H9 (cell line): ENCODE measurements at places on chromosomes 2 and 18.

DNA sequence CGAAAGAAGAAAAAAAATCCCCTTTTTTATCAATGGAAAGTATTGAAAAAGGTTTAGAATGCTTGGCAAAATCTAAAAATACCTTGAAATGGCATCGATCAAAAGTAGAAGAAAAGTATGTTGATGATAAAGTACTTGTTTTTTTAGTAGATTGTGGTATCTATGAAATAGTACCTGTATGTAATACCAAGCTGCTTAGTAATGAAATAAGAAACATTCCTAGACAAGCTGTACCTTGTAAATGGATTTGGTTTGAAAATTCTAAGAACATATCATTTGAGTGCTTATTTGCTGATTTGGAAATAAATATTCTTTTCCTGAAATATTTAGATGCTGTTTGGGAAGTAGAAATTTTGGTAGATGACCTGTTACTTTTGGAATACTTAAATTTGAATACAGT, 18.4 kb downstream of the TDRD15 start:
- no peak for DNase-seq

- DNase-seq: peak; percentile 79
Observed at GRCh38 chr2:241595600-241596140, 37.1 kb downstream of the BOK start.

- no peak for DNase-seq
Observed at GRCh38 chr2:1556776-1557466, 143.7 kb downstream of the TPO start.

GRCh38 chr2:142602418-142602989, 275.0 kb upstream of the KYNU start:
- no peak for DNase-seq

GRCh38 chr2:47724221-47724981, 58.5 kb upstream of the MSH6 start:
- DNase-seq: no peak

GRCh38 chr2:120852200-120852815, 116.6 kb downstream of the GLI2 start:
- DNase-seq: no peak

- no peak for DNase-seq
Observed at GRCh38 chr2:114185501-114185900, 256.9 kb upstream of the DPP10 start.

DNA sequence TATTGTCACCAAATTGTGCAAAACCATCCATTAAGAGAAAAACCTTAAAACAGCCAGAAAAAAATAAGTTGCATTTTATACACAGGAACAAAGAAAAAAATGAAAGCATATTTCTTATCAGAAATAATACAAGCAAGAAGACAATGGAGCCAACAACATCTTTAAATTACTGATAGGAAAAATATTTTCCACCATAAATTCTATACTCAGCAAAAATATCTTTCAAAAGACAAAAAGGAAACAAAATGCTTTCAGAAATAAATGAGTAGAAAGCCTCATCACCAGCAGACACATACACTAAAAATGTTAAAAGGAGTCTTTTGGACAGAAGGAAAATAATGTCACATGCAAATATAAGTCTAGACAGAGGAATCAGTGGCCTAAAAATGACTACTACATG, 106.4 kb upstream of the TRIB2 start:
- no peak for DNase-seq

GRCh38 chr18:3340682-3341097, 78.8 kb downstream of the MYL12B start:
- no peak for DNase-seq

GRCh38 chr2:118251427-118251826, 163.2 kb downstream of the INSIG2 start:
- DNase-seq: no peak

DNA sequence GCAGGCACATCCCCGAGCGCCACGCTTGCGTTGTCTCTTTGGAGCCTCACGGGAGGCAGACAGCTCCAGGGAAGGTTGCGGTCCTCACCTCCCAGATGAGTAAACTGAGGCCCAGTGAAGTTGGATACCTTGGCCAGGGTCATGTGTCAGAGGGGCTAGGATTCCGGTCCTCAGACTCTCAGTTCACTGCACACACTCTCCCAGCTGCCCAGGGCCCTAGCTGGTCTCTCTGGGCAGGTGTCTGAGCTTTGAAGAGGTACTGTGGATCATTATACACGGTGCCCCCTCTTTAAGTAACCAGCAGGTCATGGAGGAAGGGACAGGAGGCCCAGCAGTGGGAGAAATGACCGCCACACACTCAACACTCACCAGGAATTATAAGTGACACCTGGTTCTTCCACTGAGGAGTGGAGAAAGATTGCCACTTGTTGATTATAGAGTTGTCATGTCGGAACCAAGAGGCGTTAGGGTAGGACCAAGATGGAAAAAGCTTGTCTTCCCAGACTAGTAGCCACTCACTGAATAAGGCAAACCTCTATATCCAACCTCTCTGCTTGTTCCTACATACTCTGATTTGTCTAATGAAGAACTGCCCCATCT, 588 bp downstream of the TMEM214 start:
- no peak for DNase-seq

- DNase-seq: no peak
Observed at GRCh38 chr2:109225170-109225782, 96.3 kb downstream of the SH3RF3 start.

DNA sequence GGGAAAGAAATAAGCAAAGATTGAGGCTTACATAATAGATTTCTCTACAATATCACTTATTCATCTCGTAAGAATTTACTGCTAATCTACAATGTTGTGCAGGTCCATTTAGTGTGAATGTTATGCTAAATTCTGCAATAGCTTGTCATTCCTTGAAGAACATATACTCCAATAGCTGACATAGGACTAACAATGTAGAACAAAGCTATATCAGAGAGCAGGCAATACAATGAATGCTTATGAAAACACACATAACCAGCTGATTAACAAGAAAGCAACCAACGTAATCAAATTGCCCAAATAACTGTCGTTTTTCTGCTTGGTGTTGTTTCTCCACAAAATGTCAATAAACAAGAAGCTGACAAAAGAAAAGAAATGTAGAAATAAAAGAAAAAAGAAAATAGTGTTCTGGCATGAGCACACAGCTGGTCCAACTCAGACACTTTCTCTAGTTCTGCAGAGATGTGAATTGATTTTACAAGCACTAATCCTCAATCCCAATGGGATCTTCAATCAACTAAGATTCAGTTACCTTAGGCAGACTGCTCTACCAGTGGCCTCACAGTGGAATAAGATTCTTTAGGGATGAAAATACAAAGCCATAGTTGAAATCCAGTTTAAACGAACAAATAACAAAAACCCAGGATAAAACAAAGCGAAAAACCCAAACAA, 1024.7 kb upstream of the PIK3C3 start:
- no peak for DNase-seq

GRCh38 chr2:40445467-40445866, 6.4 kb downstream of the SLC8A1 start:
- no peak for DNase-seq

GRCh38 chr2:152740743-152741328, 22.4 kb downstream of the ARL6IP6 start:
- DNase-seq: no peak

- DNase-seq: no peak
Observed at GRCh38 chr18:26356045-26356785, 130.0 kb downstream of the TAF4B start.

DNA sequence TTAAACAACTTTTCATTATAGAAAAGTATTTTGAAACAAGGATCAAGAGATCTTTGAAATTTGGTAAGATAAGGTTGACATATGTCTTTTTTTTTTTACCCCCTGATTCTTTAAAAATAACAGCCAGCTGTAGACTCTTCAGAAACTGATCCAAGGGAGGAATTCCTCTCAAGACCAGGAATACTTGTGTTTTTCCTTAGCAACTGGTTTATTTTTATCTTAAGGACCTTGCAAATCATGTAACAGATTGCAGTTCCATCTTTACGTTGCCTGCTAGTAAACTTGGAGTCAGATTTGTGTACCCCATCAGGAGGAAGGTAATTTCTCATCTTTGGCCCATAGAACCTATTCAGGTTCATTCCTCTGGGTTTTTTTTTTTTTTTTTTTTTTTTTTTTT, 71.6 kb downstream of the BOLA3 start:
- DNase-seq: no peak

- DNase-seq: no peak
Observed at GRCh38 chr18:7666195-7666776, 99.2 kb downstream of the PTPRM start.

- no peak for DNase-seq
Observed at GRCh38 chr2:197266477-197266876, 44.1 kb downstream of the ANKRD44 start.

DNA sequence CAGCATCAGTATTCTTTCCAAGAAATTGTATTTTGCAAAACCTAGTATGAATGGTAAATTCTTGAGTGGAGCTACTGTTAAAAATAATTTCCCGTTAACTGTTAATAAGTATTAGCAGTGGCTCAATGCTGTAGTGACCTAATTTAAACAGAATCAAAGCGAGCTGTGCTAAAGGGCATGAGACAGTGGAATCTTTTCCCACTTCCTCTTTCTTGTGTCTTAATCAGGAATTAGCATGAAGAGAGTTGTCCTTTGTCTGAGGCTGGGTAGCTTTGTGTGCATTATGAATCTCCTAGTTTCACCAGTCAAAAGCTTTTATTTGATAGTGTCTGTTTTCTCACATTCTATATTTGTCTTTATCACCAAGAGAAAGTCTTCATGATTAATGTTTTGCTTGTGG, 298.8 kb upstream of the GCFC2 start:
- no peak for DNase-seq

GRCh38 chr2:216694082-216694825, 1.1 kb downstream of the IGFBP5 start:
- peak; percentile 72 for DNase-seq

DNA sequence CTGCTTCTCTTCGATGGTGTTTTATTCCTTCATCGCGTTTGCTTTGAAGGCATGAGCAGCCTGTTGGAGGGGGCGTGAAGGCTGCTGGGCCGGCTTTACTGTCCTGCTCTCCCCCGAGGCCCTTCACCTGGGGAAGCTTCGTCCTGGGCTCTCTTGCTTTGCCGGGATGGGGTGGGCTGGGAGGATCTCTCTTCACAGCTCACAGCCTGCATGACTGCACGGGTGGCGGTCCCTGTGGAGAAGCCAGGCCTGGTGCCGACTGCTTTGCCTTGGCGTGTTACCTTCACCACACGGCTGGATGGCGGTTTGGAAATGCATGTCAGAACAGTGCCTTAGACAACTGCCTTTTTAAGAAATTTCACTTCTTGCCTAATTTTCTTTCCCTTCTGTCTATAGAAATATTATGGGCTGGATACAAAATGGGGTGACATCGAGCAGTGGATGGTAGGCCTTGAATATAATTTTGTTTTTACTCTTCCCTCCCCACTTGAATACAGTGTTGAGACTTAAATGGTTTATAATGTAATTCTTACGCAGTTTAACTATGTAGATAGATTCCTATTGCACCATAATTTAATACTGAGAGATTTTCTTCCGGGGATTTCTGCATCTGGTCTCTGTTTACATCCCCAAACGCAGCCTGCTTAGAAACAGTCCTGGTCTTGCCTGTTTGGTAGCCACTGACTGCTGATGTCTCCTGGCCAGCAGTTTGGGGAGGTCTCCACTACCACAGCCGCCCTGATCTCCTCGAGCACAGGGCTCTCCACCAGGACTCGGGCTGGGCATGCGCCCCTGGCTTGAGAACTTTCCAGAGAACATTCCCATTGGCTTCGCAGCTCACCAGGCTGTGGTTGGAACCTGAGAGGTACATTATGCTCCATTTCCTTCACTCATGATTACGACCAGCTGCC, 81.0 kb upstream of the RBM44 start:
- no peak for DNase-seq

GRCh38 chr2:100272841-100273329, 49.4 kb downstream of the LONRF2 start:
- no peak for DNase-seq
